ENCODE measurements at places on chromosomes 11 and 22. TPM values are rescaled to one million over a fixed set of nuclear protein-coding genes. Genes with fewer than 3 reads are reported as not detected.

PGA3 gene
- total RNA-seq = not detected

GNAZ gene
- 1.3 TPM for total RNA-seq

MED19 gene
- 33.6 TPM for total RNA-seq

SLC7A4 gene
- total RNA-seq = not detected

KCNJ4 gene
- not detected for total RNA-seq

MEI1 gene
- total RNA-seq = 0.13 TPM

FGF3 gene
- total RNA-seq = not detected

All from mesangial cell (primary cell).